ENCODE measurements at places on chromosomes 1 and 21.
A peak's percentile ranks its signal among the peaks of the same experiment; 100 is the strongest.

DNA sequence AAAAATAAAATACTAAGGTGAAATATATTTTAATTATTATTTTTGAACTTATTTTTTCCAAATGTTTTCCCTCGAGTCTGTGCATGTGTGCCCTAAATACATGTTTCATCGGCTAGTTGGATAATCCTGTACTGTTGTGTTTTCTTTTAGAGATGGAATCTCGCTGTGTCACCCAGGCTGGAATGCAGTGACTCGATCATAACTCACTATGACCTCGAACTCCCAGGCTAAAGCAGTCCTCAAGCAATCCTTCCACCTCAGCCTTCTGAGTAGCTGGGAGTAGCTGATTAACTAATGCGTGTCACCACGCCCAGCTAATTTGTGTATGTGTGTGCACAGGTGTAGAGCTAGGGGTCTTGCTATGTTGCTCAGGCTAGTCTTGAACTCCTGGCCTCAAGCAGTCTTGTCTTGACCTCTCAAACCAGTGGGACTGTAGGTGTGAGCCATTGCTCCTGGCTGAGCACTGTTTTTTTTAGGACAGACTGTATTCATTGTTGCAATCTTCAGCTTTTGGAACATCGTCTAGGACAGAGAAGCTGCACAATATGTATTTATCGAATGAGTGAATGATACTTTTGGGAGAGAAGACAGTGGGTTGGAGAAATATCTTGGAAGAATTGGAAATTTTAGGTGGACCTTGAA, 4.8 kb upstream of the TMCO1 start:
- peak; percentile 71 for DNase-seq

DNA sequence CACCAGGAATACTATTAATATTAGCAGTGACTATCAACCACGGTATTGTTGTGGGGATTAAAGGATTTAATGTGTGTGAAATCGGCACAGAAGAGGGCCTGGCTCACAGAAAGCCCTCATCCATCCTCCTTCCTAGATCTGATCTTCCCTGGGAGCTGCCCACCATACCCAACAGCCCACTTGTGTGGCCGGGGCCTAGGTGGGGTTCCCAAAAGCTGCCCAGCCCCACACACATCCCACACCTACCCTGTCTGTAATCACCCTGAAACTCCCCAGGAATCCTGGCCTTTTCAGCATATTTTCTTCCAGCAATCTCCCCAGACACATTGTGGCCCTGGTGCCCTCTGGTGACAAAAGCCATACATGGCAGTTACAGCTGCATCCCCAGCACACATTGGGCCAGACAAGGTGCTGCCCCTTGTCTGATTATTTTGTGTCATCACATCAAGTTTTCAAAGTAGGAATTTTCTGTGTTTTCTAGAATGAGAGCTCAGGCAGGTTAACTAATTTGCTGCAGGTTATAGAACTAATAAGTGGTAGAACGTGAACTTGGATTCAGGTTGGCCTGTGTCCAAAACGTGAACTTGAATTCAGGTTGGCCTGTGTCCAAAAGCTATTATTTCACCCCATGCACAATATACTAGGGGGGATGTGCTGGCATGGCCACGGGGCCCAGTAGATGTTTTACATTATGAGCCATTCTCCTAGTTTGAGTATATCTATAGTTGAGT, 5.3 kb upstream of the SLC6A9 start:
- DNase-seq, result no peak

GRCh38 chr1:116008656-116009390, 32.5 kb downstream of the SLC22A15 start:
- no peak for DNase-seq

DNA sequence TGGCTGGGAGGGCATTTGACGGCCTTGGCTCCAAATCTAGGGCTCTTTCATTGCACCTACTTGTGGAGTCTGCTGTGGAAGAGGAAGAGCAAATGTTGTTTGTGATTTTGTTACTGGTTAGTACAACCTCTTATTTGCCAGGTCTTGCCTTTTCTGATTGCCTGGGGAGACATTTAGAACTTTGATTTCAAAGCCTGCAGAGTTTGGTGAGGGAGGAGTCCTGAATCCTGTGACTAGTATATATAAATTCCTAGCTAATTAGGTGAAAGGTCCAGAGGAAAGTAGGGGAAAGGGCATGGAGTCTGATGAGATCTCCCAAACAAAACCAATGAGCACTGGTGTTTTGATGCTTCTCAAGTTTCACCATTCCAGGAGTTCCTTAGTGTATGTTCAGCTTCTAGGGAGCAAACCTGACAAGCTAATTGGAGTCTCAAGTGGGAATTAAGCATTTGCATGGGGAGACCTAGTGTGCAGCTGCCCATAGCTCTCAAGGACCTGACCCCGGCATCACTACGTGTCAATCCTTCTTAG, 5.1 kb upstream of the HMGCS2 start:
- DNase-seq, result no peak

- no peak for DNase-seq
These were observed 20.4 kb downstream of the WNT4 start for GRCh38 chr1:22122273-22123070.

DNA sequence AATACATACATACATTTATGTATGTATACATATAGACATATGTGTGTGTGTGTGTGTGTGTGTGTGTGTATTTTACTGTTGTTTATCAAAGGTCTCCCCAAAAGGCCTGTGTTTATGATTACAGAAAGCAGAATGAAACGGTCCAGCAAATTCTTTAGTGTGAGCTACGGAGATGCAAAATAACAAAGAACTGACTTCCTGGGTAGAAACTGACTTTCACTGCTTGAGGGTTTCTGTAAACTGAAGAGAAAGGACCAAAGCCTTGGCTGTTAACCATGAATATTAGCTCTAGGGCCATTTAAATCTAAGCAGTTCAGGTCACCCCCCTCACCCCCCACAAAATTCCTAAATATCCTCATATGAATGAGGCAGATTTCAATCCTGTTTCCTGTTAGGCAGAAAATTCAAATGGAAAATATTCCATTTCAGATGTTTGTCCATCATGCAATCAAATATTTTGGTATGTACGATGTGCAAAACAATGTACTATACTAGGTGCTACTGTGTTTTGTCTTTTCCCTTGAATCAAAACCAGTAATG, 213.2 kb downstream of the TGFB2 start:
- no peak for DNase-seq

DNA sequence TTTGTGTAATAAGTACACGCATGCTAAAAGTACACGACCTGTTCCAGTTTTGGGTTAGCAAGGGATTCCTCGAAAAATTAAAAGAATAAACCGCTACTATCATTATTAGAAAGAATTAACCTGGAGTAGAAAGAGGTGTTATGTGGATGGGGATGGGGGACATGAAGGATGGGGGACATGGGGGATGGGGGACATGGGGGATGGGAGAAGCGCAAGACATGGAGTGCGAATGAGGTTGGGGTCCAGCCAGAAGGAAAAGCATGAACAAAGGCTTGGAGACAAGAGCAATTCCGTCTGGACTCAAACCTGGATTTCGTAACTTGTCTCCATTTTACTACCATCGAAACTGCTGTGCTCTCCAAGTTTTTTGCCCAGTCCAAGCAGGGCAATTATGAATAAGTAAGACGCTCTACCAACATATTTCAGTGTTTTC, 591 bp upstream of the KDM1A start:
- DNase-seq, result no peak

- no peak for DNase-seq
These were observed 33.5 kb downstream of the ZMYM1 start for GRCh38 chr1:35112668-35113067.

DNA sequence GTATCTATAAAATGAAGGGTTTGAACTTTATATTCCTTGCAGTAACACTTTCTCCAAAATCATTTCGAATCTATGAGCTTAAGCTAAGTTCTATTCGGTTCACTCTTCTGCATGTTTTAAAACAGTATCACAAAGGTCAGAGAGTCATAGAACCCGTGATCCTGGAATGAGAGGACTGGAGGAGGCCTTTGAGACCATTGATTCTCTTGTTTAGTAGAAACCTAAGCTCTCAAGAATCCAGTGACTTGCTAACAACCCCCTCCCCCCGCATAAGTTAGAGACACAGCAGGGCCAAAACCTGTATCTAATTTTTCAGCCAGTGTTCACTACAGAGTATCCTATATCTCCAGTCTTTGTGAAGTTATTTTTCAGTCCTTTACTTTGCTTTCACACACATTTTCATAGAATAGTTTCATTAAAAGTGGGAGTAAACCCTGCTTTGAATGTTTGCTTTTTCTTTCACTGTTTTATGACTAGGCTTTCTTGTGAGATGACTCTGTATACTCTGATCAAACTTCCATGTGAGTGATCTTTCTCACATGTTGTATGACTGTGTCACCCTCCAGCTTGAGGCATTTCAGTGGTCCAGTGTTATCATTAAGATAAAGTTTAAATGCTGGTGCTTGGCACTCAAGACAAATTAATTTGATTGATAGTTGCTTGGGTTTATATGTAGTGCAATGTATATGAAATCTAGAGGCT, 275.4 kb upstream of the SGIP1 start:
- no peak for DNase-seq

- DNase-seq, result peak; percentile 98
These were observed 38.6 kb downstream of the BRINP2 start for GRCh38 chr1:177209357-177209756.

GRCh38 chr1:203286161-203286984, 18.9 kb upstream of the BTG2 start:
- DNase-seq, result no peak
